ENCODE measurements at places on chromosomes 13 and 19.

GRCh38 chr13:105446197-105446596, 1089.3 kb downstream of the EFNB2 start:
- DNase-seq, result no peak

DNA sequence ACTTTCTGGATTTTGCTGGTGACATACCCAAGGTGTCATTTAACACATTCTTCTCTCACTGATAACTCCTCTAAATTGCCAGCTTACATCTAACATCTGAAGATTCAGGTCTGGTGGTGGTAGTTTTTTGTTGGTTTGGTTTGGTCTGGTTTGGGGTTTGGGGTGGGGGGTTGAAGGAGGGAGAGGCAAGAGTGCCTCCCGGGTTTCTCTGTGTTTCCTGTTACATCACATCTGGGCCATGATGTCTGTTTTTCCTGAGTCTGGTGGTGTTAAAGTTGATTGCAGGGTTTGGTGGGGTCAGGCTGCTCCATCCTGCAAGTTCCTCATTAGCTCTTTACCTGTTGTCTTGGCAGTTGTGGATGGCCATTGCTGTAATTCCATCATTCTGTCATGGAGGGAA, 155.8 kb upstream of the UBL3 start:
- no peak for DNase-seq

GRCh38 chr19:2371656-2372055, 11.6 kb downstream of the TMPRSS9 start:
- no peak for DNase-seq

GRCh38 chr13:67071918-67072598, 158.1 kb downstream of the PCDH9 start:
- no peak for DNase-seq

GRCh38 chr19:50300814-50301606, 28.2 kb downstream of the KCNC3 start:
- no peak for DNase-seq

GRCh38 chr13:53089951-53090350, 61.3 kb downstream of the OLFM4 start:
- no peak for DNase-seq

DNA sequence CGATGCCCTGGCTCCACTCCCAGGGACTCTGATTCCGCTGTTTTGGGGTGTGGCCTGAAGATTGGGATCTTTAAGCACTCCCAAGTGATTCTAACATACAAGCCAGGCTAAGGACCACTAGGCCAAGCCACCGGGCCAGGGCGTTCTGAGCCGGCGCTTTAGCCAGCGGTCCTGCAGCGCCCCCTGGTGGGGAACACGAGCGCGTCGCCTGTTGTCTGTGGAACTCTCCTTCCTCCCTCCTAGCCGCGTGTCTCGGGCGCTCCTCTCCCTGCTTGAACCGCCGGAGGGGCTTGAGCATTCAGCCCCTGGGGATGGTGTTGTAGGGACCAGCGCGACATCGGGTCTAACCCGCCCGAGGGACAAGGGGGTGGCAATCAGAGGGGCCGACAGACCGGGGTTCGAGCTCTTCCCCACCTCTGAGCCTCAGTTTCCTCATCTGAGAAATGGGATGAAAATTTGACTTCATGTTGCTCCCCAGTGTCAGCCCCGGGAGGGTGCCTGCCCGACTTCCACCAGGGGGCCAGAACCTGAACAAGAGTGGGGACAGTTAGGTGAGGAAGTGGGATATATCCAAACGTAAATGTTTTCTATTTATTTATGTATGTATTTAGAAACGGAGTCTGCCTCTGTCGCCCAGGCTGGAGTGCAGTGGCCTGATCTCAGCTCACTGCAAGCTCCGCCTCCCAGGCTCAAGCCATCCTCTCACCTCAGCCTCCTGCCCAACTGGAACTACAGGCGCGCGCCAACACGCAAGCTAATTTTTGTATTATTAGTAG, 18.0 kb upstream of the PNMA8B start:
- peak; percentile 45 for DNase-seq

GRCh38 chr13:43977911-43978310, 98.2 kb downstream of the LACC1 start:
- DNase-seq, result no peak

Measured in stimulated activated CD8-positive, alpha-beta memory T cell treated with anti-CD3 and anti-CD28 coated beads, Interleukin-15, amount 100 ng/mL, for 4 hours (primary cell).